Activated CD4-positive, alpha-beta T cell treated with anti-CD3 and anti-CD28 coated beads, Interleukin-10, Interleukin-2, amounts not matched to agents 100 ng/mL and 50 ng/mL, durations not matched to agents 16 hours and 8 hours (primary cell): ENCODE measurements at places on chromosomes 11 and 22.

GRCh38 chr22:24553597-24554312 is 1.2 kb downstream of the GUCD1 start:
- DNase-seq: no peak

GRCh38 chr11:103907548-103908455 is 128.6 kb upstream of the DDI1 start:
- DNase-seq: no peak

- DNase-seq: no peak
Measured at GRCh38 chr11:129747071-129747470, 68.6 kb upstream of the TMEM45B start.

DNA sequence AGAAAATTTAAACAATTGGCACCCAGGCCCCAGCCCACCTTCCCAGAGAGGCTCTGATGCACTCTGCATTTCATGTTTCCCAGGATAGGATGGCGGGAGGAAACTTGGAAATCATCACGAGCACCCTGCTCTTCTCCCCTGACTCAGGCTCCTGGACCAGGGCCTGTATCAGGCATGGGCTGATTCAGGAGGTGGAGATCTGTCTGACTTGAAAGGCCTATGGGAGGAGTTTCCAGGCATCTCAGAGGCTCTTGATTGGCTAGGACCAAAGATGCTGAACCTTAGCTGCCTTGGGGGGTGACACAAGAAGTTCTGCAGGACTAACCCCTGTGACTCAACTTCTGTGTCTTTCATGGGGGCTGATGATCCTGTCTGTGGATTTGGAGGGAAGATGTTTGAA is 106.2 kb downstream of the PKNOX2 start:
- no peak for DNase-seq

- no peak for DNase-seq
Measured at GRCh38 chr22:49369726-49370626, 457.7 kb downstream of the BRD1 start.

DNA sequence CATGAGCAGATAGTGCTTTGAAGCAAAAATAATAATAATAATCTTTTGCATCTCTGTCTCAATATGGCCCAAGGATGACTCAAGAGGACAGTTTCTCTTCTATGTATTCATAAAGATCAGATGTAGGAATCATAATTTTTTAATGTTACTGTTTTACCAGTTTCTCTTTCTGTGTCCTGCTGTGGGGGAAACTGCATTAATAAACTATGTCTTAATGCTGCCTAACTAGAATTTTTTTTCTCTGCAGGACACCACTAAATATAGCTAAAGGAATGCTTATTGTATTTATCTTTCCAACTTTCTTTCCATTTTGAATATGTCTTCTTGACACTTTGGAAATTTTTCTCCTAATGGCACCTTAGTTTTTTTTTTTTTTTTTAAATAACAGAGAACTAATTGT is 6.5 kb downstream of the FJX1 start:
- DNase-seq: no peak

DNA sequence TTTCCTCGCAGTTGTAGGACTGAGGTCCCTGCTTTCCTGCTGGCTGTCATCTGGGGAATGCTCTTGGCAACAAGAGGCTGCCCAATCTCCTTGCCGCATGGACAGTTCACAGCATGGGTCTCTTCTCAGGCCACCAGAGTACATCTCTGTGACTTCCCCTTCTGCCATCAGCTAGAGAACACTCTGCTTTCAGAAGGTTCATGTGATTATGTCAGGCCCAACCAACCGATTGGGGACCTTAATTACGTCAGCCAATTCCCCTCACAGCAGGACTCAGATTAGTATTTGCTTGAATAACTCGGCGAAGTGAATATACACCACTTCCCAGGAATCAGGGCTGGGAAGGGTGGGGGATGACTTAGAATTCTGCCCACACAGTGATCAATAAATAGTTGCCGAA is 61.9 kb upstream of the CSNK2A3 start:
- no peak for DNase-seq

DNA sequence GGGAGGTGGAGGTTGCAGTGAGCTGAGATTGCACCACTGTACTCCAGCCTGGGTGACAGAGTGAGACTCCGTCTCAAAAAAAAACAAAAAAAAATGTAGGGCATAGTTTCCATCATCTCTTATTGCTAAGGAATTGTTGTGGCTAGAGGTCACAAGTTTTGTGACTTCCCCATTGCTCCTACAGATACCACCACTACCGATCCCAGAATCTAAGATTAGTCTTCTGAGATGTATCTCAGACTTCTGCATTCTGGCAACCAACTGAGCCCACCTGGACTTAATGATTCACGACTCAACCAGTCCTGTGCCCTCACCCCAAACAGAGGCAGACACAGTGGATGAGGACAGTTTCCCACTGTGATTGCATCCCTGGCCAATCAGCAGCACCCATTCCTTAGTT is 148.9 kb downstream of the NECTIN1 start:
- no peak for DNase-seq

GRCh38 chr22:42262964-42263363 is 7.5 kb downstream of the TCF20 start:
- no peak for DNase-seq
